ENCODE measurements at places on chromosomes 7 and 10.
A peak's percentile ranks its signal among the peaks of the same experiment; 100 is the strongest.

DNA sequence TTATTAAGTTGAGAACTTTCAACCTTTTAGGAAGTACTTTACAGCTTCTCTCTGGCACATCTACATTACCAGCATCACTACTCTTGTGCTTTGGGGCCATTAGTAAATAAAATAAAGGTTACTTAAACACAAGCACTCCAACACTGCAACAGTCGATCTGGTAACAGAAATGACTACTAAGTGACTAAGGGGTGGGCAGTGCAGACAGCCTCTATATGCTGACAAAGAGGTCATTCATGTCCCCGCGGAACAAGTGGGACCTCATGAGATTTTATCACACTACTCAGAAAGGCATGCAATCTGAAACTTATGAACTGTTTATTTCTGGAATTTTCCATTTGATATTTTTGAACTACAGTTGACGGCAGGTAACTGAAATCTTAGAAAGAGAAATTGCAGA, 111.3 kb upstream of the DNAJB12 start:
- DNase-seq = peak; percentile 62

GRCh38 chr10:76743169-76743568, 894.4 kb downstream of the KCNMA1 start:
- DNase-seq = no peak

- DNase-seq = no peak
Observed at GRCh38 chr10:42768581-42769152, 13.9 kb upstream of the BMS1 start.

- DNase-seq = peak; percentile 78
Observed at GRCh38 chr7:139854124-139854511, 25.1 kb downstream of the TBXAS1 start.

GRCh38 chr7:159032753-159033472, 111.8 kb downstream of the VIPR2 start:
- no peak for DNase-seq

DNA sequence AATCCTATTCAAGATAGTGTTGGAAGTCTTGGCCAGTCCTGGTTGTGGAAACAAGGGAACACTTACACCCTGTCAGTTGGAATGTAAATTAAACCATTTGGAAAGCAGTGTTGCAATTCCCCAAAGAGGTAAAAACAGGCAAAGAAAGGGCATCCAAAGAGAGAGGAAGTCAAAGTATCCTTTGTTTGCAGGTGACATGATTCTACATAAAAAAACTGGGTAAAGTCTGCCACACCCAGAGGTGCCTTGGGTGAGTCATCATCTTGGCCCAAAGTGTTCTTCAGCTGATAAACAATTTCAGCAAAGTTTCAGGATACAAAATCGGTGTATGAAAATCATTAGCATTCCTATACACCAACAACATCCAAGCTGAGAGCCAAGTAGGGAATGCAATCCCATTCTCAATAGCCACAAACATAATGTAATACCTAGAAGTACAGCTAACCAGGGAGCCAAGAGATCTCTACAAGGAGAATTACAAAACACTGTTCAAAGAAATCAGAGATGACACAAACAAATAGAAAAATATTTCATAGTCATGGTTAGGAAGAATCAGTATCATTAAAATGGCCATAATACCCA, 278.7 kb downstream of the SDK1 start:
- no peak for DNase-seq

DNA sequence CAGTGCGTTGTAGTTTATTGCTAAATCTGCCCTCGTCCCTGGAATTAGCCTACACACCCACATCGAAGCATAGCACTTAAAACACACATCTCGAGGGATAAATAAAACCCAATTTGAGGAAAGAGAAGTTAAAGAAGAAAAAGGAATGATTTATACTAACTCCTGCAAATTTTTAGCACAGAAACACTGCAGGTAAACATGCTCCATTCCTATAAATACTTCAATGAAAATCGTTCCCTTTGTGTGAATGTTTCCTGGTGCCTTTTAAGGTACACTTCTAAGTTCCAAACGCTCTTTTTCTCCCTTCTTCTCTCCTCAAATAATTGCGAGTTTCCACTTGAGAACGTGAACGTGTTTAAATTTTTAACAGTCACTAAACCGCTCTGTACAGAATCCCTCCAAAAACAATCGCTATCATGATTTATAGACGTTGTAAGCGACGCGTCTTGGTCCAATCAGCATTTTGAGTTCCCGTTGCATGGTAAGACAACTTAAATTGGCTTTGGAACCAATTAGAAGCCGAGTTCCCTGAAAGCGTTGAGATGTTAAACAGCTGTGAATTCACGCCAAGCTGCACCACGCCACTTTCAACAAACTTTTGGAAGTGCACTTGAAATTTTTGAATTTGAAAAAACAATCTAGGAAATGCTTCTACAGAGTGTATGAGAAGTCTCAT, 12.5 kb upstream of the EBLN1 start:
- DNase-seq = peak; percentile 29

- DNase-seq = no peak
Observed at GRCh38 chr10:78082636-78083035, 49.0 kb downstream of the RPS24 start.

DNA sequence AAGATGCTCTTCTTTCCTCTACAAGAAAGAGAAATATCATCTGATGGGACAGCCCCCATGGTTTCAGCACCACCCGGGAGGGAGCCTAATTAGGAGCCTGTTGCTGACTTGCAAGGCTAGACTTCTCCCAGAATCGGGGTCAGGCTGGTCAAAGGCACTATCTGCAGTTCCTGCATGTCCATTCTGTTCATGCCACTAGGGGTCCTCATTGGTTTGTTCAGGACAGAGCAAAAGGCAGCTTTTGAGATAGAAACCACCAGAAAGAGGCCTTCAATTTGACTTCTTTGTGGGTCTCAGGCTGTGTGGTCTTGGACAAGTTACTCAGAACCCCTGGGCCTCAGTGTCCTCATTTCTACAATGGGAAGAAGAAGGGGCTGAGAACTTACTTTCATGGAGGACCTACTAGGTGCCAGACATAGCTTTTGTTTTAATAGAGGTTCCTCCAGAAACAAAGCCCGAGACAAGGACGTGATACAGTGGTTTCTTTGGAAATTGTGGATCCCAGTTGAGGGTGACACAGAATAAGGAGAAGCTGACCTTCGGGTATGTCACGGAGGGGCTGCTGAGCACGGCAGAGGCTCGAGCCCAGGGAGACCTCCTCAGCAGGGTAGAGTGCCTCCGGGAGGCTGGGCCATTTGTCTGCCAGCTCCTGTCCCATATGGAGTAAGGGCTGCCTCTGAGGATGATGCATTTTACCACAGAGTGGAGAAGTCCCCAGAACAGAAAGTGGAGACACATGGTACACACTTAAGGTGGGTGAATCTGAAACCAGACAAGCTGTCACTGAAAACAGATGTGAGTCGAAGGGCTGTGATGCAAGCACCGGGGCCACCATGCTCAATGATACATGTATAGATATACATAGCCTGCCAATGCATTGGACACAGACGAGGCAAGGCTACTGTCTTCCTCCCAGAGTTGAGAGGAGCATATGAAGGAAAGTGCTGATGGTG, 33.1 kb upstream of the NEUROD6 start:
- peak; percentile 34 for DNase-seq

DNA sequence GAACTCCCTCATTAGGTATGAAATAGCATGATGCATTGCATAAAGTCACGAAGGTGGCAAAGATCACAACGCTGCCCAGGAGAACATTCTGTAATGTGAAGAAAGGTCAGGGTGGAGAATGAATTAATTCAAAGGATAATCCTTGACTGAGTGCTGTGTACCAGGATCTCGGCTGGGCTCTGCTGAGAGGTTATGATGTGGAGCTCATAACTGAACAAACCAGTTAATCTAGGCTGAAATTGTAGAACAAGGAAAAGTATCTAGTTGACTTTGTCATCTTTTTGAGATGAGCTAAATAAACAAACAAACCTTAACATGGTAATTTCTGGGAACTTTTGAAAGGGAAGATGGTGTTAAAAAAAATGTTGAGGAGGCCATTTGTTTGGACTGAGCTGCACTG, 6.1 kb downstream of the MSMB start:
- no peak for DNase-seq

DNA sequence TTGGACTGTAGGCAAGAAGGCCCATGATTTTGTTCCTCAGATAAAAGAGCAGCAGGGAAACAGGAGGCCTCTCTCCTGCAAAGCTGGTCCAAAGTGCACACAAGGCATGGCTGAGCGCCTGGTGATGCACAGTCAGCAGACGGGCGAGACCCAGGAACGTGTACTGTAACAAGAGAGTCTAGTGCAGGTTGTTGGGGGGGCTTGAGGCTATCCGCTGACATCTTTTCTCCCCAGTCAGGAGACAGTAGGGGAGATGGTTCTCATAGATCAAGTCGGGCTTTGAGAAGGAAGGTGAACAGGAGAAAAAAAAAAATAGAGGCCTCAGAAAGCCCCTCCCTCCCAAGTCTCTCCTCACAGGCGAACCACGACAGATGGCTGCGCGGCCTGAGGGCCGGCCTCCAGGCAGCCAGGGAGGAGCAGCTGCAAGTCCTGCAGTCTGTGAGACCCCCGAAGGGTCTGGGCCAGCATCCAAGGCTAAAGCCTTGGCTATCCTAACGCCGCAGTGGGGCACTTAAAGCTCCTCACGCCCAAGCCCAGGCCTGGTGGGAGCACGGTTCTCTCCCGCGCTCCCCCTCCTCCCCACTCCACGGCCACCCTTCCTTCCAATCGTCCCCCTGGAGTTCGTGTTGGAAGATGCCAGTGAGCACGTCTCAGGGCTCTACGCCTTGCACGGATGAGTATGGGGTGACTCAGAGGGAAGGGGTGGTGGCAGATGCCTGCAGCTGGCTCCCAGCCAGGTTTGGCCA, 68.3 kb downstream of the PRKAG2 start:
- no peak for DNase-seq

DNA sequence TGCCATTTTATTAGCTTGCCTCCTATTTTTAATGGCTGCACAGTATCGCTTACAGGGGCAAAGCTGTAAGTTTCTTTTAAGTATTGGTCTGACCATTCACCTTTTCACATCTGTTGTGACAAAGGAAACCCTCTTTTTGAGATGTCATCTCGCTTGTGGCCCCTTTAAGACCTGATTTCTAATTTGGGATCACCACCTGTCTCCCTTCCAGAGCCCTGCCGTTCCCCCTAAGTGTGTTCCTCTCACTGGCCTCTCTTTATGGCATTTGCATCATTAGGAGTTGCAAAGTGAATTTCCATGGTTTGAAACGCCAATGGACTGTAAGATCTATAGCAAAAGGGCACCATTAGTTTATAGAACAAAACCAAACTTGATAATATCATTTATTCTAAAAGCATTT, 1.4 kb downstream of the EPDR1 start:
- DNase-seq = no peak

GRCh38 chr10:90306187-90306586, 551.7 kb downstream of the HTR7 start:
- DNase-seq = peak; percentile 94

- DNase-seq = peak; percentile 51
Observed at GRCh38 chr10:86798611-86799010, 42.2 kb downstream of the BMPR1A start.

DNA sequence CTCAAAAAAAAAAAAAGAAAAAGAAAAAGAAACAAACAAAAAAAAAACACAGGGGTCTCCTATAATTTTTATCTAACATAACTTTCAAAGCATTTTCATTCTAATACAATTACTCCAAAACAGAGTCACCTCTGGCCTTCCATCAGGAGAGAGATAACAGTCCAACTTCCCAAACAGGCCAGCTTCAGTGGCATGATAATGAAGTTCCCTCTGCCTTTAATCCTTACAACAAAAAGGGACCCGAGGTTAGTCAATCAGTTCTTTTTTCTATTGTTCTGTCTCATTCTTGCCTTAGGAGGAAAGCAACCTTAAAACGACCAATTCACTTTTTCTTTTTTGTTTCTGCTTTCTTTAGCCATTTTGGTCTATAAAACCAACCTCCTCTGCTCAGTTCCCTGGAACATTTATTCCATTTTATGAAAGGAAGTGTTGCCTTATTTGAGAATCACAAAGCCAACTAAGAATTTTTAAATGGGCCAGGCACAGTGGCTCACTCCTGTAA, 16.5 kb upstream of the FXYD4 start:
- DNase-seq = no peak

- peak; percentile 97 for DNase-seq
Observed at GRCh38 chr7:28855538-28856217, 102.5 kb downstream of the TRIL start.

- no peak for DNase-seq
Observed at GRCh38 chr7:96718107-96719003, 8.7 kb upstream of the SEM1 start.

- no peak for DNase-seq
Observed at GRCh38 chr10:47406548-47406869, 22.4 kb upstream of the ZNF488 start.

DNA sequence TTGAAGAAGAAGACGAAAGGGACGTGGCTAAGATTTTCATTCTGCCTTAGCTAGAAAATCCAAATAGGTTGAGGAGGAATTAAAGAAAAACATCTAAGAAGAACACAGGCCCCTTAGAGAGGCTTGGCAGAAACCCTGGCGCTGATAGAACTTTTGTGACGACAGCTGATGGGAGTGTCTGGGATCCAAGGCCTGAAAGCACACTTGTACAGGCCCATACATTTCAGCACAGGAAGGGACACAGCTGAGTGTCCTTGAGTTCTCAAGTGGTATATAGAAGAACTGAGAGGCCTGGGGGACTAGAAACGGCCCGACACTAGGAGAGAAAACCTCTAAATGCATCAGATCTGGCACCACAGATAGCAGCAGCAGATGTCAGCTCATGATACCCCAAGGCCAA, 39.5 kb downstream of the PRPS1L1 start:
- no peak for DNase-seq

DNA sequence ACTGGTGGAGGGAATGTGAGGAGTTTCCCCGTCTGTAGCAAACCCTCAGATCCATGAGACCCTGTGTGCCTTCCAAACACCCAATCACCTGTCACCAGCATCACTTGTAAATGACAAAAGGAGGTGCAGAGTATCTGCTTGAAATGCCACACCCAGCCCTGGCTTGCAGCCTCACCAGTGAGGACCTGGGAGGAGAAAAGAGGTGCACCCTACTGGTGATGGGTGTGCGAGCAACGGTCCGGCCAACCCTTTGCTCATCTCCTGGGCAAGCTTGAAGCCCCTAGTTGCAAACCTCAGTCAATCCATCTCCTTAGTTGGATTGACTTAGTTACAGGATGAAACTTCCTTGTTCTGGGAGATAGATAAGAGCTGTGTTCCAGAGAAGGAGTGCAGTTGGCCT, 62.4 kb upstream of the WAPL start:
- no peak for DNase-seq

- no peak for DNase-seq
Observed at GRCh38 chr10:104680467-104681401, 39.6 kb downstream of the SORCS3 start.

GRCh38 chr7:3880228-3880987, 579.4 kb downstream of the SDK1 start:
- no peak for DNase-seq
